ENCODE measurements at places on chromosomes 7 and 10.
A peak's percentile ranks its signal among the peaks of the same experiment; 100 is the strongest.

- DNase-seq: no peak
Observed at GRCh38 chr7:18974803-18975202, 142.6 kb downstream of the TWIST1 start.

DNA sequence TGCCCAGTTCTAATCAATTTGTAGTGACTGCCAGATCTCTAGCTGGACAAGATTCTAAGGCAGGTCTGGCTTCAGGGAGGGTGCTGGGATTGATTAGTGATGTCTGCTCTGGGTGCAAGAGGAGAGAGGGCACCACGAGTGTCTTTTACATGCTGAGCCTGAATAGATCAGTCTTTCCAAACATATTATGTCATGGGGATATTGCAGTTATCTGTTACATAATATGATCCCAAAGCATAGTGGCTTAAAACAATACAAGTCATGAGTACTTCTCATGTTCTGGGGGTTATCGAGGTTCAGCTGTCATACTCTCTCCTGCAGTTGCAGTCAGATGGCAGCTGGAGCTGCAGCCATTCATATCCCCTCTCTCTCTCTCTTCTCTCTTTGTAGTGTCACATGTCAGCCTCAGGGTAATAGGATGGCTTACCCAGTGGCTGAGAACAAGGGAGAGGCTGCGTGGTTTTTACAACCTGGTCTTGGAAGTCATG lies 26.0 kb downstream of the SLC29A3 start:
- DNase-seq: no peak

GRCh38 chr10:126215746-126216631 lies 172.3 kb downstream of the ADAM12 start:
- no peak for DNase-seq

DNA sequence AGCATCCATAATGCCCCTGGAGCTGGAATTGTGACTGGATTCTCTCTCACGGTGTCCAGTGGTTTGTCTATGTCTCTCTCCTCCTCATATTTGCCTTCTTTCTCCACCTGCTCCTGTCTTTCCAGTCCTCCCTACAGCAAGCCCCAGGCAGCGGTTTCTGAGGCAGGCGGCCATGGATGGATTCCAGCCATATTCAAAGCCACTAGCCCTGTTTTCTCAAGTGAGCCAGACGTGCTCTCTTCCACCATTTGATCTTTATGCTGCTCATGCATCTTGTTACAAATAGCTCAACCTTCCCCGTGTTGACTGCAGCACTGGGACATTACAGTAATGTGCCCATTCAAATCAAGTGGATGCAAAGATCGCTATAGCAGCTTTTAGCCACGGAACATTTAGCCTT lies 387.2 kb upstream of the PODXL start:
- DNase-seq: no peak

GRCh38 chr10:98033515-98033914 lies 3.1 kb upstream of the CRTAC1 start:
- DNase-seq: no peak

DNA sequence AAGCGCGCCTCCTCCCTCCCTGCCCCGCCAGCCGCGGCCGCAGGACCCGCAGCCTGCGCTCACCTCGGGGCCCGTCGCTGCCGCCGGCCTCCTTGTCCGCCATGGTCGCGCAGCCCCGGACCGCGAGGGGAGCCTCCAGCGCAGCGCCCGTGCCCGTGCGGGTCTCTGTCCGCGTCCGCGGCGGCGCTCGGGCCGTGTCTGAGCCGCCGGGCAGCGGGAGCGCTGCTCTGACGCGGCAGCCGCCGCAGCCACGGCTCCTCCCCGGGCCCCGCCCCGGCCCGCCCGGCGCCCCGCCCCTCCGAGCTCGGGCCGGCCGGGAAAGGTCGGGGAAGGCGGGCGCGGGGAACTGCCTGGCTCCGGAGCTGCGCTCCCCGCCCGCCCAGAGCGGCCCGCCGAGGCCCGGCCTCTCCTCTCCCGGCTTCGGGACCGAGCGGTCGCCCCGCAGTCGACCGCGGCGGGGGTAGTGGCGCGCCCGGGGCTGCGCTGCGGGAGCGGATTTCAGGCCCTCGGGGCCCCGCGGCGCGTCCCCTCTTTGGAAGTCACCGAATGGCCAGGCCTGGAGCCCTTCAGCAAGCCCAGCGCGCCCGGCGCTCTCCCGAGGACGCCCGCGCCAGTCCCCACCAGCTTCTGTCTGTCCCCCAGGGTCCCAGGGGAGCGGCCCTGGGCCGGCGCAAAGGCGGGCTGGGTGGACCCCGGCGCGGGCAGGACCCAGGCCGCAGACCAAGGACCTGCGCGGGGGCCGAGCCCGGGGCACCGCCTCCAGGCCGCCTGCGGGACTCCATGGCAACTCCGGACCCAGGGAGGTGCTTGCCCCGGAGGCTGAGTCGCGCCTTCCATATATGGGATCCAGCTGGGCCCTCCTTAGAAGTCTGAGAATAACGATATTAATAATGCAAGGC lies at the start of gene HSPA12A:
HSPA12A (minus strand) TSS at position 200 of the 899 bp plus-strand sequence; CDS start at position 103, 97 bp downstream.
- peak; percentile 82 for DNase-seq

DNA sequence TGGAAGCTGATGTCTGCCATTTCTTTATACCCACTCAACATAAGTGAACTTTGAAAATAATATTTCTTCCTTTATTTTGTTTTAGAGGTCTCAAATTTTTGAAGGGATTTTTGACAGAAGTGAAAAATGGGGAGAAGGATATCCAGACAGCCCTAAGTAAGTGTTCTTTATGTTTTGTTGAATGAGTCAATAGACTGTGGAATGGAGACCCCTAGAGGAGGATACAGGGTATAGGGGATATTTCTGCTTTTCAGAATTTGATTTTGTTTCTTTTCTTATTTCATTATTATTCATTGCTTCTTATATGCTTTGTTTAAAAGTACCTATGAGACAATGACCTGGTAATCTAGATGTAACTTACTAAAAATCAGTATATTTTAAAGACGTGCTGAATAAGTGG lies 34.4 kb downstream of the PLEKHA8 start:
- DNase-seq: peak; percentile 19

All from OCI-M1 (cell line).